ENCODE measurements at places on chromosomes 5 and 9.

DNA sequence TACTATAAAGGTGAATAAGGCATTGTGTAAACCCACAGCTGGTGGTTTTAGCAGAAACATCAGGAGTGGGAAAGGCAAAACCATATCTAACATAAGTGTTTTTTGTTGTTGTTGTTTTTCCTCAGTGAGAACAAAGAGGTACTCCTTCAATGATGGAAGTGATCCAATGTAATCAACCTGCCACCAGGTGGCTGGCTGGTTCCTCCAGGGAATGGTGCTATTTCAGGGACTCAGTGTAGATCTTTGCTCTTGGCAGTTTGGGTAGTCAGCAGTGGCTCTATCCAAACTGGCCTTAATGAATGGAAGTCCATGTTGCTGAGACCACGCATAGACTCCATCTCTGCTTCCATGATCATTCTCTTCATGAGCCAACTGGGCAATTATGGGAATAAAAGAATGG is 10.8 kb downstream of the DMRTA1 start:
- DNase-seq: no peak

- peak; percentile 15 for DNase-seq
Observed at GRCh38 chr5:119355685-119356611, at the start of gene TNFAIP8. TNFAIP8 (plus strand) TSS chr5:119356019; CDS start chr5:119356091, 72 bp downstream.

GRCh38 chr5:39025456-39025855 is 48.7 kb downstream of the RICTOR start:
- no peak for DNase-seq

GRCh38 chr5:150347451-150347850 is 10.0 kb upstream of the TCOF1 start:
- DNase-seq: no peak

DNA sequence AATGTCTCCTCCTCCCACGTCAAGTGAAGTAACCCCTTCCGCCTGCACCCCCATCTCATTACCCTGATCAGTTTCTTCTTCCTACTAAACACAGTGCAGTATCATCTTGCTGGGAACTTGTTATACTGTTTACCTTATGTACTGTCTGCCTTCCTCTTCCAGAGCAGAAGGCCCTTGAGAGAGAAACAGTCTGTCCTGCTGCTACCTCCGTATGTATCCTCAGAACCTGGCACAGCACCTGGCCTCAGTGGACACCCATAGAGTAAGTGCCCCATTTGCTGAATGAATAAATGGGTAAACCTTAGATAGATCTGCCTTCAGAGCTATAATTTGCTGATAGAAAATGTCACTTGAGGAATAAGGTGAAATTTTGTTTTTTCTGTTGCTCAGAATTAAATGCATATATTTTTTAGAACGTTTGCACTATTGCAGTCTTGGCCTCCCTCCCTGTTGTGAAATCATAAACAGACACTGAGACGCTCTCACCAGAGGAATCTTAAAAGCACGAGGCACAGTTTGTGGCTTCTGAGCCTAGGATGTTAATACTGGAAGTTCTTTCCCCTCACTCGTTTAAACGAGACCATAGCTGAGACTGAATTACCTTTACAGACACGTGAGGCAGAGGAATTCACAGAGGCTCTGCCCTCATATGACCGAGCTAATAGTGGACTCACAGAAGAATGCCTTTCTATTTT is 223.1 kb upstream of the DAP start:
- DNase-seq: no peak

DNA sequence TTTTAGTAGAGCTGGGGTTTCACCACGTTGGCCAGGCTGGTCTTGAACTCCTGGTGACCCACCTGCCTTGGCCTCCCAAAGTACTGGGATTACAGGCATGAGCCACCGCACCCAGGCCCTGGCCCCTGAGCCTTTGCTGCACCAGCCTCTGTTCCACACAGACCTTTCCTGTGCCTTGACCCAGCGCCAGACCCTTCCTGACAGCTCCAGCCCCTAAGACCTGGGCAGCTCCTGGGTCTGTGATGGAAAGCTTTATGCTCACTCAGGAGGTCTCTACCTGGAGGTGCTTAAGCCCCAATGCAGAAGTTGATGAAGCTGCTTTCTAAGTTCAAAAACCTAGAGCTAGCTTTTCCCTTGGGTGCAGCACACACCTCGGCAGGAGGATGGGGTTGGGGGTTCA is 58.8 kb upstream of the NEK6 start:
- no peak for DNase-seq

DNA sequence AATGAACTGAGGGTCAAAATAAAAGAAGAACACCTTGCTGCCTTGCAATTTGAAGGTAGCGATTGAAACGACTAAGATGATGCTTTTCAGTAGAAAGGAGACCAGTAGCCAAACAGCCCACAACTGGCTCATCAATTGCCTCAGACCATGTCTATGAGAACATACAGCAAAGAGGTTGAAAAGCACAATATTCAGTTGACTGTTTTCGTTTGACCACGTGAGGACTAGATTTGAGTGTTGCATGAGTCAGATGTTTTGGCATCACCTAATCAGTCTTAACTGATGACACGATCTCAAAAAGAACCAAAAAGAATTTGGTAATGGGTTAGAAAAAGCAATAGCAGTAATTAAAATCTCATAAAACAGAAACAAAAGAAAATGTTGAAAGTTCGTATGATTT is 82.7 kb upstream of the IL7R start:
- no peak for DNase-seq

DNA sequence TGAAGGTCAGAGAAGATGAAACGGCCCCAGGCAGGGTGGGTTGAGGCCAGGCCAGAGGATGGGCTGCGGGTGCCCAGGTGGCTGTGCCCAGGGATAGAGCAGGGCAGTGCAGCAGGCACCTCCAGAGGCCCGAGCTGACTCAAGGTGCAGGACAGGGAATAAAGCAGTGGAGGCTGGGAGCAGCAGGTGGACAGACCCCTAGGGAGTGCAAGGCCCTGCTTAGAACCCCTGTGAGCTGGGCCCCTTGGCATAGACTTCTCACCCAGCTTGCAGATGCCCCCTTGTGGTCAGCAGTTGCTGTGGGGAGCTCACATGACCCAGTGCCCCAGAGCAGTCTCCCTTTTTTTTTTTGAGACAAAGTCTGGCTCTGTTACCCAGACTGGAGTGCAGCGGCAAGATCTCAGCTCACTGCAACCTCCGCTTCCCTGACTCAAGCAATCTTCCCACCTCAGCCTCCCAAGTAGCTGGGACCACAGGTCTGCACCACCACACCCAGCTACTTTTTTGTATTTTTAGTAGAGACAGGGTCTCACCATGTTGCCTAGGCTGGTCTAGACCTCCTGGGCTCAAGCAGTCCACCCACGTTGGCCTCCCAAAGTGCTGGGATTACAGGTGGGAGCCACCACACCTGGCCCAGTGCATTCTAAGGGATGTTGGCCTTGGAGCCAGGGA is 118.8 kb downstream of the WNK2 start:
- DNase-seq: peak; percentile 48

GRCh38 chr5:108168915-108169314 is 213.0 kb downstream of the FBXL17 start:
- DNase-seq: no peak

- DNase-seq: no peak
Observed at GRCh38 chr9:89010056-89010455, 18.8 kb downstream of the S1PR3 start.

- no peak for DNase-seq
Observed at GRCh38 chr9:98427491-98427890, 172.0 kb upstream of the TBC1D2 start.

- DNase-seq: no peak
Observed at GRCh38 chr5:171906703-171907590, 99.5 kb downstream of the FBXW11 start.

DNA sequence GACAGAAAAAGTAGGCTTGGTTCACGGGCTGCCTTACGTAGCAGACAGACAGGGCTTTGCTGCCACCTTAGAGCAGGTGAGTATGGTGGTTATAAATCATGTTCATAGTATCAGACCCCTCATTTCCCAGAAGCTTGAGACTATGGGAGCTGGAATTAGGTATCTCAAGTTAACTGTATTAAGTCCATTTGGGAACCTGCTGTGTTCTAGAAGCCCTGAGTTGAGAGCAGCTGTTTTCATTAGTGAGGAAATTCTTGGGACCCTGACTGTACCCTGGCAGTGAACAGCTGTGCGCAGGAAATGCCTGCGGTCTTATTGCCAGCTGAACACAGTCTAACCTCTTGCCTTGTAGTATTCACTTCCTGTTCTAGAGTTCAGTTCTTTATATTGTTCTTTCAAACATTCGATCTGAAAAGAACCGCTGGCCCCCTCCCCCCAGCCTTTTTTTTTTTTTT is 29.8 kb downstream of the UGCG start:
- no peak for DNase-seq

GRCh38 chr9:35798658-35799374 is 7.4 kb downstream of the NPR2 start:
- no peak for DNase-seq

- no peak for DNase-seq
Observed at GRCh38 chr5:106727071-106727470, 943.7 kb downstream of the EFNA5 start.

GRCh38 chr5:66720780-66721179 is 124.6 kb downstream of the MAST4 start:
- DNase-seq: no peak

GRCh38 chr5:146888351-146888978 is 9.9 kb upstream of the PPP2R2B start:
- no peak for DNase-seq

DNA sequence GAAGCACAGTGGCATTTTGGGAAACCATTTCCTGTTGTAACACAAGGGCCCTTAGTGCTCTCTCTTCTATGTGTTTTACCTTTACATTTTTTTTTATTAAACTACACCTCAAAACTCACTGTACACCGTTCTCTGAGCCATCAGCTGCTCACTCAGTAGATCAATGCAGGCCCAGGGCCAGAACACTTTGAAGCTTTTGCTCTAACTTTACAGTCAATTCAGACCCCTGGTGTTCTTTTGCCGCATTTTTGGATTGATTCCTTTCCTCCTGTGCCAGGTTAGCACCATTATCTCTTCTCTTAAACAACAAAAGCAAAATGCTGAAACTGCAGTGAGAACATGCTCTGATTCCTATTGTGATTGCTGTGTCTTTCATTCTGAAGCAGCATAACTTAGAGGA is 269.8 kb upstream of the RGMB start:
- no peak for DNase-seq

DNA sequence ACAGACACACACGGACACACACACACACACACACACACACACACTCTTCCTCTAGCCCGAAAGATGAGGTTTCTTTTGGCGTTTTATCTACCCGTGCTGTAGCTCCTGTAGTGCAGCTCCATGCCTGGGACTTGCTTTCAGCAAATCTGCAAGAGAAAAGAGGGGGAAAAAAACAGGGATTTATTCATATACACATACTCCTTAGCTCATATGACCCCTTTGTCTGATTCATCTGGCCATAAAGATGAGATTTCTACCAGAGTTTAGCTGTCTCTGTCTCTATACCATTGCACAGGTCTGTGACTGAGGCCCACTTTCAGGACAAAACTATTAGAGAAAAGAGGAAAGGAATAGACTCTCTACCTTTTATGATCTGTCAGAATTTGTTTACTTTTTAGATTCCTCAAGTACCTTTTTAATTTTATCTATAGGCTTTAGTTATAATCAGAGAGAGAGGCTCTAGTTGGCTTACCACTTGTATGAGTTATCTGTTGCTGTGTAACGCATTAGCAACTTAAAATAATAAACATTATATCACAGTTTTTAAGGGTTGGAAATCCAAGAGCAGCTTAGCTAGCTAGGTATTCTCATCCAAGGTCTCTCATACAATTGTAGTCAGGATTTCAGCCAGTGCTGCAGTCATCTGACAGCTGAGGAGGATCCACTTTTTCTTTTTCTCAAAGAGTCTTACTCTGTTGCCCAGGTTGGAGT is 14.7 kb downstream of the SNX2 start:
- no peak for DNase-seq

DNA sequence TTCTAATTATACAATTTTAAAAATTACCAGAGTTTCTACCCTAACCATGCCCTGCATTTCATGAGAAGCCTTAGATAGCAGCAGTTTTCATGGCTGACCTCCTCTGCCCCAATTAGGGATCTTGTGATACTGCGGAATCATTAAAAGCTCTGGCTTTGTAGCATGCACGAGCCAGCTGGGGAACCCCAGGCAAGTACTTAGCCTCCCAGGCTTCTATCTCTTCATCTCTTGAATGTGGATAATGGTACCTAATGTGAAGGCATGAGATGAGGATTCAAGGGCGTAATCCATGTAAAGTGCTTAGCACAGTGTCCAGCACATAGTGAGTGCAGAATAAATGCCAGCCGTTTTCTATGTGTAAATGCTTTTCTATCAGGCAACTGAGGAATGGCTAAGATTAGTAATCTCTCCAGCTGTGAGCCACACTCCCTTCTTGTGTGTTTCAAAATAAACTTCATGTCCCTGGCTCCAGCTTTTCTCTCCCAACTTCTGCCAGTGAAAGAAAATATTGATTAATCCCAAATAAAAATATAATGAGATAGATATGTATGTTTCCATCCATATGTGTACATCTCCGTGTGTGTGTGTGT is 88.4 kb downstream of the APBA1 start:
- DNase-seq: no peak

GRCh38 chr9:28620011-28620410 is 1046.7 kb upstream of the C9orf72 start:
- no peak for DNase-seq

DNA sequence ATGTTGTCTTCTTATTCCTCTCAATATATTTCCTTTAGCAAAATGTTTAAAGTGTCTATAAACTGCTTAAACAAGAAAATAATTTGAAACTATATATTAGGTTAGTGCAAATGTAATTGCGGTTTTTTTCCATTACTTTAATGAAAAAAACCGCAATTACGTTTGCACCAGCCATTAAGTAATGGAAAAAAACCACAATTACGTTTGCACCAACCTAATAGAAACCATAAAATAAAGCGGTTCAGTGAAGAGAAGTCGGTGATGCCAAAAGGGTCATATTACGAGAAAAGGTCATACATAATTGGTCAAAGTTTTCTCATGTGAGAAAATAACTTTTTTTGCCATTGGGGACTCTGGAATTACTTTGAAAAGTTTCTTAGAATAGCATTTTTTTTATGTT is 385.6 kb upstream of the ST8SIA4 start:
- DNase-seq: no peak

DNA sequence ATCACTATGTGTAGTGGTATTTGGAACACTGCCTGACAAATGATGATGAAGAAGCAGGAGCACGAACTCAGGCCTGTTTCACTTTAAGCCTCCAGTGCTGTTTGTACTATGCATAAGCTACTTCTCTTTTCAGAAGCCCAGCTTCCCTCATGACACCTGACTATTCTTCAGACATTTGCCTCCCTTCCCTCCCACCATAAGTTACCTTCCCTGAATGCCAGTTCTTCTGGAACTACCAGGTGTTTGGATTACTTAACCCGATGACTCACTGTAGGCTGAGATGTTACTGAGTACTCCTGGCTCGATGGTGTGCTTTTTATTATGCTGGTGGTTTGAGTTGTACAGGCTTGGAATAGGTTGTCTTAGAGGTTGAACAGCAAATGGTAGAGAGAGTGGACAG is 180.0 kb downstream of the SPATA31D1 start:
- DNase-seq: no peak

Data from neural crest cell (in vitro differentiated cells).